ENCODE measurements at places on chromosomes 3 and 15.

- no peak for DNase-seq
Observed at GRCh38 chr3:2908693-2909351, 201.4 kb downstream of the IL5RA start.

DNA sequence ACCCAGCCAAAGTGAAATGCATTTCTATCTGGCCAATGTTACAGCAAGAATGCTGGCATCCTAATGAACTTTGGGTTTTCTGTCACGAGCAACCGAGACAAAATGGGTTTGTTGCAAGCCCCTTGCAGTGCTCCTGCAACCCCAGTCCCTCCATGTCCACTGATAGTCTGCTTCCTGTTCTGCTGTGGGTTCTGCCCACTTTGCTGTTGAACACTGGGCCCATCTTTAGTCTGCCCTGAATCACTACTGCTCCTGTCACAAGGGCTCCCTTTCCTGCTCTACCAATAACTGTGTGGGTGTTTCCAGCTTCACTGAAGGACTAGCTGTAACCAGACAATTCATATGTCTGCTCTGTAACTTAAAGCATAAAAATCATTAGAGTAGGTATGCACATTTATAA lies 12.7 kb upstream of the OXSR1 start:
- no peak for DNase-seq

- DNase-seq = peak; percentile 73
Observed at GRCh38 chr3:126835472-126836219, 131.6 kb downstream of the CHCHD6 start.

- no peak for DNase-seq
Observed at GRCh38 chr3:66196633-66197032, 24.2 kb upstream of the SLC25A26 start.

- no peak for DNase-seq
Observed at GRCh38 chr15:52068004-52068615, 44.5 kb downstream of the BCL2L10 start.

Measured in kidney tubule cell (primary cell).